ENCODE measurements at places on chromosomes 7 and 10. TPM values are rescaled to one million over a fixed set of nuclear protein-coding genes. Genes with fewer than 3 reads are reported as not detected.
A peak's percentile ranks its signal among the peaks of the same experiment; 100 is the strongest.

OR6B1 gene
- total RNA-seq: not detected

ATOH7 gene
- total RNA-seq: not detected

ZNF365 gene
- 10.8 TPM for total RNA-seq

PNLIPRP3 gene
- not detected for total RNA-seq

GRCh38 chr7:106074257-106074656 is 37.9 kb downstream of the SYPL1 start:
- DNase-seq: no peak

- no peak for DNase-seq
Measured at GRCh38 chr7:44894888-44895580, 9.7 kb upstream of the PURB start.

GRCh38 chr10:9762966-9763656 is 1254.6 kb upstream of the CELF2 start:
- no peak for DNase-seq

DNA sequence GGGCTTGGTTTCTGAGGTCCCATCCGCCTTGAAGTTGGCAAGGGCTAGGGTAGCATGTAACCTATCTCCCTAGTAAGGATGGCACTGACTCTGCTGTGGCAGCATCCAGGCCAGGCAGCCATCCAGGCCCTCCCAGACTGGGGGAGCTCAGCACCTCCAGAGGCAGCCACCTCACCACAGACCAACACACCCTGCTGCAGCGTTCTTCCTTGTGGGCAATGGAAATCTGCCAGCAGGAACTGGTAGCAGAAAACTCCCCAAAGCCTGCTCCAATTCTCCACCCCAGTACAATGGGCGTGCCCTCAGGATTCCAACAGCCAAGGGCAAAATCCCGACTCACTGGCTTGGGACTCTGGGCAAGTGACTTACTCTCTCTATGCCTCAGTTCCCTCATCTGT is 27.5 kb downstream of the DLG5 start:
- DNase-seq: peak; percentile 97

GRCh38 chr7:67771846-67772605 is 775.4 kb downstream of the TYW1 start:
- no peak for DNase-seq

GRCh38 chr7:20330928-20331909 is 519 bp downstream of the ITGB8 start:
- DNase-seq: peak; percentile 46

- no peak for DNase-seq
Measured at GRCh38 chr10:19505320-19506312, 310.6 kb upstream of the PLXDC2 start.

DNA sequence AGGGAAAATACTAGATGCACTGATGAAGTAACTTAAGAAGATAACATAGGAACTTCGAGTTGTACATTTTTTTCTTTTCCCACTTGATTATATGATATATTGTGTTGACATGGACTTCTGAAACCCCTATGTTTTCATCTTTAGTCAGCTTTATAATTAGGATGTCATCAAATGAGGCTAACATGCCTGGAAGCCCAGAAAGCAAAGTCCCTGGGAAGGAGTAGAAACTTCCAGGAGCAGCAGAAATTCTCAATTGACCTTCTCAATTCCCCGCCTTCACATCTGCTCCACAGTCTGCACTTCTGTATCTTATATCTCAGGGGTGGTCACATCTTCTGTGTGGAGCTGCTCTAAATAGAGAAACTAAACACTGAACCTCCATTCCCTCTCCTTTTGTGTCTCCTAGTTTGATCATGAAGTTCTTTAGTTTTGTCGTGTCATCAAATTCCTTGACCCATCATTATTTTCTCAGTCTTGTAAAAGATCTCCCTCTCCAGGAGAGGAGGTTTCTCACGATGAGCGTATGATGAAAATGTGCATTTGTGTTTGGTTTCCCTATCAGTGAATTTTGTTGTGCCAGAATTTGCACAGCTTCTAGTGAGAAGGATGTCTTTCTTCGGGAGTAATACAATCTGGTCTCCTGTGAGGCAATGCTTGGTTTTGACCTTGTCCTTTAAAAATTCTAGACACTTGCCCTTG is 303.3 kb downstream of the SUGCT start:
- peak; percentile 36 for DNase-seq

- no peak for DNase-seq
Measured at GRCh38 chr10:126618466-126618865, 52.0 kb downstream of the C10orf90 start.

DNA sequence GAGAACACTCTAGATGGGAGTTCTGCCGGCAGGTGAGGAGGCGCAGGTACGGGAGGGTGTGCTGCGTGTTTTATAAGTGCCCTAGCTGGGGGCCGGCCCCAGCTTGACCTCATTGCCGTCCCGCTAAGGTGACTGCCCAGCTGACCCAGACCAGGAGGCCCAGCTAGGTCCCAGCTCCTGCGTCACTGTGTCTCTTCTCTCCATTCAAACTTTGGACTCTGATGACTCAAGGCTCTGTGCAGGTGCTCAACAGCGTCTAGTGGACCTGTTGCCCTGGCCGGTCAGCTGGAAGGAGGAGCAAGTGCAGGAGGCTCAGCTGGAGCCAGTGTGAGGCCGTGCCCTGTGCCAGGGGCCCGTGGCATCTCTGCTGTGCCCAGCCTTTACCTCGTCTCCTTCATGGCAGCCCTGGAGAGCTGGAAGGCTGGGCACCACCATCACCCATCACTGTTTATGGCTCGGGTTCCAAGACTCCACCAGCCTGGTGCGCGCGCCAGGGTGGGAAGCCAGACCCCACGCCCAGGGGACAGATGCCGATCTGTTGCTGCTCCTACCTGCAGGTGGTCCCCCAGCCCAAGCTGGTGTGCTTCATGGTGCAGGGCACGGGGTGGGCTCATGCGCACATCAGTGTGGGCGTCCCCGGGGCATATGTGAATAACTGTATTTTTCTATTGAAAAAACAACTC is 14.6 kb downstream of the LHPP start:
- DNase-seq: no peak

- no peak for DNase-seq
Measured at GRCh38 chr7:66315192-66315591, 110.1 kb downstream of the TPST1 start.

DNA sequence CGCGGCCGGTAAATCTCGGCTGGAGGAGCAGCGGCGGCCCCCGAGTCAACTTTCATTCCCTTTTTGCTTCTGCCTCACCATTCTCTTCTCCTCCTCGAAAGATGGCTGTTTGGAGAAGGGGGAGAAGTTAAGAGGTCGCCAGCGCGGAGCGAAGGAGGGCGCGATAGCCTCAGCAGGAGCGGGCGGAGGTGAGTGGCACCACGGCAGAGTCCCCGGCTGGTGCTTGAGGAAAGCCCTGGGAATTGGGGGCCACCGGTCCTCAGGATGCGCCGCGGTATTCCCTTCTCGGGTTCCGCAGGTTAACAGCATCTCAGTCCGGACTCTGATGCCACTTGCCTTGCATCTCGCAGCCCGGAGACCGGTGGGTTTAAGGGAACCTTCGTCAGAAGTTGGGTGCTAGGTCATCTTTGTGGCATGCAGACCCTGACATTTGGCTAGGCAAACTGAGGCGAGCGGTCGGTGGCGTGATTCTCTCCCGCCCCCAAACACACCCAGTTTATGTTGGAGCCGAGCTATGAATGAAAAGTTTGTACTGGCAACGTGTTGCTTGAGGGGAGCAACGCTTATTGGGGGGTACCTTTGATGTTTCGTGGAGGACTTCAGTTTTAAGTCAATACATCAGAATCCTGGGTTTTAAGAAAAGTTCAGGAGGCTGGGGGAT is 59.5 kb upstream of the PRPS1L1 start:
- no peak for DNase-seq

- no peak for DNase-seq
Measured at GRCh38 chr10:34464000-34464399, 351.1 kb downstream of the PARD3 start.

Measured in A172 (cell line).